ENCODE measurements at places on chromosomes 11 and 22.

GRCh38 chr11:126415128-126415527 lies 59.6 kb downstream of the ST3GAL4 start:
- no peak for DNase-seq

GRCh38 chr11:68325183-68325906 lies 13.0 kb downstream of the LRP5 start:
- DNase-seq, result no peak

- DNase-seq, result no peak
These were observed 81.5 kb upstream of the TP53AIP1 start for GRCh38 chr11:129023968-129024676.

DNA sequence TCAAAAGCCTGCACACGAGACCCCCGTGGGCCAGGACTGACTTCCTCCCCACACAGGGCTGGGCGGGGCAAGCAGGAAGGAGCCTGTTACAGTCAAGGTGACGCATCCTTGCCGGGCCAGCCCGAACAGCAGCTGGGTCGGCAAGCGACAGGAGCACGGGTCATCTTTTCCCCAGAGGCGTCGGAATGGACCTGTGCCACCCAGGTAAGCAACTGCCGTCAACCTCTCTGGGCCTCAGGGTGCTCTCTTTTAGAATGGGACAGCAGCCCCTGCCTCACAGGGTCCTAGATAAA lies at the start of gene CYTH4:
CYTH4 (plus strand) TSS at position 124 of the 293 bp plus-strand sequence; CDS start at position 186, 62 bp downstream.
- peak; percentile 72 for DNase-seq

- peak; percentile 21 for DNase-seq
These were observed 51.8 kb downstream of the C11orf71 start for GRCh38 chr11:114348200-114349191.

DNA sequence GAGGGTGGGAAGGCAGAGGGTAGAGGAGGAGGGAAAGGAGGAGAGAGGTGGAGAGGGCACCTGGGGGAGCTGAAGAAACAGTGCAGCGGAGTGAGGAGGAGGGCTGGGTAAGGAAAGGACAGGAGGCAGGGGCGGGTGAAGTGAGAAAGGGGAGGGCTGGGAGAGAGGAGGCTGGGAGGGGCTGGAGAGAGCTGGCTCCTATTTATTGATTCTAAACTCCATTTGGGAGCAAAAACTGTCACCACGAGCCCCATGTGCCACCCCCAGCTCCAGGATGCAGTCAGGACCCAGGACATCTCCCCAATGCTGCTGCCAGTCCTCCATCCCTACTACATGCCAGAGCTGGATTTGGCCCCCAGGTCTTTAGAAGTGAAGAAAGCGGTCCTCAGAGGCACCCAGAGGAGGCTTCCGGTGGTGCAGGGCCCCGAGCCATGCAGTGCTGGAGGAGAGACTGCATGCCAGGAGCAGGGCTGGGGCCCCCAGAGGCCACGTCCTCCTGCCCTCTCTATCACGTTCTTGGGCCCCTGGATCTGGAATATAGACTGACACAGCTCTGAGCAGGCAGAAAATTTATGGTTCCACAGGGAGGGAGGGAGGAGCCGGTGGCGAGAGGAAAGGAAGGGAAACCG lies 53.7 kb downstream of the SLC22A12 start:
- no peak for DNase-seq

DNA sequence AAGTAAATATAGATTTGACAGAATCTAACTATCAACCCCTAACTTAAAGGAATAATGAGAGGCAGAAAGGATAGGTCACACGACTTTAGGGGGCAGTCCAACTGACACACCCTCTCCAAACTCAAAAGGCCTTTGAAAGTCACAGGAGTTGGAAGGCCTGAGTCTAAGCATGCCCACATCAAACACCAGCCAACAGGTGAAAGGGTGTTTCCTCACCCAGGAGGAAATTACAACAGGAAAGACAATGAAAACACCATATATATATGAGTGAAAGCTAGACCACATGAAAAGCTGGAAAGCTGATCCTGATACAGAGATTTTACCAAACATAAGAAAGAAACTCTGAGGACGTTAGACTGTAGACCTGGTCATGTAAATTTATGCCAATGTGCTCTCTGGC lies 10.5 kb upstream of the DEPDC7 start:
- no peak for DNase-seq

DNA sequence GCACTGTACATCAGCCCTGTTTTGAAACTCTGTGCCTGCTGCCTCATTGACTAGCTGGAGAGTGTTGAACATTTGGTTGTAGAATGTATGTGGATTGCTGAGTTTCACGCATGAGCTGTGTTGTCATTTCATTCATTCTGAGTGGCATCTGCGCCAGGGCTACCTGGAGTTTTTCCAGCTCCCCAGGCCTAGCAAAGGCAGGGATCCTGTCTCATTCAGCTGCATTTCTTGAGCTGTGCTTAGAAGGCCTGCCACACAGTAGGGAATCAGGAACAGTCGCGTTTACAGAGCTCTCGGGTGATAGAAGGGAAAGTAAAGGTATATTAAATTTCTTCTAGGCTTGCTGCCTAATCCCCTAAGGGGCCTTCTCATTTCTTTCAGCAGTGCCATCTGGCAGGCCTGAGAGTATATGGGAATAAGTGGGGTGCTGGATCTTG lies 44.3 kb downstream of the PTPRJ start:
- no peak for DNase-seq

GRCh38 chr11:35139722-35140282 lies 831 bp downstream of the CD44 start:
- no peak for DNase-seq

DNA sequence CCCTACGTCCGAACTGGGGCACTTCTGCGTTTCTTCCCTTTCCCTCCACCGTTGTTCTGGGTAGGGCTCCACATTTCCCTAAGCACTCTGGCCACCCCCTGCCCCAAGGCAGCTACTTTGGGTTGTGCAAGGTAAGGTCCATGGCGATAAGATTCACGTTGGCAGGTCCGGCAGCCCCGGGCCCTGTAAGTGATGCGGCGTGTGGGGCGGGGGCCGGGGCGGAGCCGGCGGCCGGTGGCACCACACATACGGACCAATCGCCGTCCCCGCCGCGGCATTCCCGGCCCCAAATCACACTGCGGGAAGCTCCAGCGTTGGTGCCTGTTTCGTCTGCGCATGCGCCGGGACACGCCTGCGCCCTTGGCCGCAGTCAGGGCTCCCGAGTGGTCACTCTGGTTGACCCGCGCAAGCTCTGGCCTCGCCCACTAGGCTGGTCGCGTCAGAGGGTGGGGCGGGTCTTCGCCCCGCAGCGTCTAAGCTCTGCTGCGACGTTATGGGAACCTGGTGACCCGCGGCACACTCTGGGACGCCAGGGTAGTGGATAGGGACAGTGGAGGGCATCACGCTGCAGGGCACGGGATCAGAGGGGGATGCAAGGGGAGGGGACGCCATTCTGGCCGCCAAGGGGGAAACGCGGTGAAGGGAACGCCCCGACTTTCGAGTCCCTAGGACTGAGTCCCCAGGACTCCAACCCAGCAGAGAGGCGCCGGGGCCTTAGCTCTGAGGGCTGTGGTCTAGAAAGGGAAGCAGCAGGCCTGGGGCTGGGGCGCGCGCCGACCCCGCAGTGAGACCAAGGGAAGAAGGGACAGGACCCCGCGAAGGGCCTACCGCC lies 1.6 kb downstream of the FADS1 start:
- no peak for DNase-seq

GRCh38 chr11:40877256-40877655 lies 582.2 kb downstream of the LRRC4C start:
- DNase-seq, result no peak

DNA sequence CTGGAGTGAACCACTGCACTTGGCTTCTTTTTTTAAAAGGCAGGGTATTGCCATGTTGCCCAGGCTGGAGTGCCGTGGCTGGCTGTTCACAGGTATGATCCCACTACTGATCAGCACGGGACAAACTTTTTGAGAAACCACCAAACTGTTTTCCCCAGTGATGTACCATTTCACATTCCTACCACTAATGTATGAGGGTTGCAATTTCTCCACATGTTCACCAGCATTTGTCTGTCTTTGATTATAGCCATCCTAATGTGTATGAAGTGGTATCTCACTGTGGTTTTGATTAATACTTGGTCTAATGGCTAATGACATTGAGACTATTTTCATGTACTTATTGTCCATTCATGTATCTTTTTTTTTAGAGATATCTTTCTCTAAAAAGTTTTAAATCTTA lies 41.5 kb upstream of the EP300 start:
- DNase-seq, result no peak

GRCh38 chr11:118911880-118912741 lies 13.6 kb downstream of the BCL9L start:
- peak; percentile 67 for DNase-seq

GRCh38 chr11:103970701-103971249 lies 65.7 kb upstream of the DDI1 start:
- DNase-seq, result no peak

GRCh38 chr22:45977003-45977411 lies at the start of gene WNT7B:
Gene WNT7B, minus strand, starts transcription at chr22:45977162. Its CDS starts 408 bp downstream, at chr22:45976754.
- no peak for DNase-seq

- no peak for DNase-seq
These were observed 11.2 kb downstream of the KREMEN1 start for GRCh38 chr22:29083933-29084591.

DNA sequence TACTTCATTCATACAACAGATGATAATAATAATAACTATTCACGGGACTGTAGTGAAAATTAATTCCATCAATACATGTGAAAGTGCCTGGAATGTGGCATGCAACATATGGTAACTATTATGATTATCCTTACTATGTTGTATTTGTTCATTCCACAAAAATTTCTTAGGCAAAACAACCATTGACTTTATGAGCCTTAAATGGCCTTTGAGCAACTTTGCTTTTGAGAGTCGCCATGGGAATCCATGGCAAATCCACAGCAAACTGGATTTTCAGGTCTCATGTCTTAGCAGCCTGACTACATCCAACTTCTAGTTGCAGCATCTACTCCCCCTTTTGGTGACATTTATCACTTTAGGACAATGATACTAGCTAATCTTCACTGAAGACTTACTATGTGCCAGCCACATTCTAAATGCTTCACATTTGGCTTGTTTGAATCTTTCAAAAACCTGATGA lies 56.8 kb downstream of the SLC1A2 start:
- DNase-seq, result no peak

GRCh38 chr11:40149721-40150120 lies 1309.7 kb downstream of the LRRC4C start:
- DNase-seq, result no peak

GRCh38 chr11:45755281-45755859 lies 49.6 kb upstream of the SLC35C1 start:
- DNase-seq, result no peak

DNA sequence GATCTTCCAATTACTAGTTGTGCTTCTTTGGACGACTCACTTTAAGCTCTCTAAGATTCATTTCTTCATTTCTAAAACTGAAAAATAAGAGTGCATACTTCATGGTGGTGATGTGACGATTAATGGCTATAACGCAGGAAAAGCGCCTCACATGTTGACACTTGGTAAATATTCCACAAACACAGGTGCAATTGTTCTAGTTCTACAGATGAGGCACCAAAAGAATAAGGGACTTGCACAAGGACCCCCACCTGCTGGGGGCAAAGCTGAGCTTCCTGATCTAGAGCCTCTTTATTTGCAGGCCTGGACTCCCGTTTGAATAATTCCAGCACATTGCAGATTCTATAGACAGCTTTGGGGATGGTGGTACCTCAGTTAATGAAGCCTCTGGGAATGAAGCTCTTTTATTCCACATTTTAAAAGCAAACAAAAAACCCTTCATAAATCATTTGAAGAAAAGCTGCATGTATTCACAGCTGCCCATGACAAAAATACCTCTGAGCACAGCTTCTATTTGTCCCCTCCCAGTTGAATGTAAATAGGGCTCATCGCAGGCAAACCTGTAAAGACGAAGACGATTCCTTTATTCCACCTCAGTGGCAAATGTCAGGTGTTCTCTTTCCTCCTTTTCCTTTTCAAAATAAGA lies 14.9 kb upstream of the CADM1 start:
- no peak for DNase-seq

GRCh38 chr22:36918586-36919284 lies 5.3 kb downstream of the CSF2RB start:
- DNase-seq, result no peak

GRCh38 chr11:113504071-113504470 lies 28.9 kb upstream of the DRD2 start:
- no peak for DNase-seq

DNA sequence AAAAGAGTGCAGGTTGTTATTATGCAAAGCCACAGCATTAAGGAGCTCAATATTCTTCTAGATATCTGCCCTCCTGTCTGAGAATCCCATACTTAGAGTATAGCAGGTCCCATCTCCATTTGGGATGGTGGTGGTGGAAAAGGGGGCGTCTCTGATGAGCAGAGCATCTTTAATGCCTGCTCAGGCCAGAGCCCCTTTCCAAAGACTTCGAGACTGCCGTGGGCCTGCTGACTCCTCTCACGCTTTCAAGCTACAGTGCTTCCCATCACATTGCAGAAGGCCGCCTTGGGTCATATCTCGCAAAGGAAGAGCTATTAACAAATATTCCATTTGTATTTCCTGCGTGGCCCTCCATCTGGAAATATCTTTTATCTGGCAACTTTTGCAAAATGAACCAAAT lies 10.9 kb downstream of the LMO2 start:
- no peak for DNase-seq

DNA sequence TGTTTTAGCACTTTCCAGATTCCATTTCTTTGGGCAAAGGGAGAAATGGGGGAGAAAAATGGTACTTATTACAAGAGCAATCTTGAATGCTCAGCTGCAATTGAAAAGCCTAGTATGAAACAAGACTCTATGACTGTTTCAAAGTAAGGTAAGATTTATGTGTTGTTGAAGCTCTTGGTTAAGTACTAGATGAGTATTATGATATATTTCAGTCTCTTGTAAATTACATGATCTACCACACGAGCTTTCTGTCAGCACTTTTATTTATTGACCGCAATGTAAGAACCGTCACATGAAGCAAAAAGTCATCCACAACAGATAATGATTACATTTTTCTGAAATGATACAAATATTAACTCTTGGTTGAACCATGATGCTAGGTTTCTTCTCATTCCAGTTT lies 906.7 kb upstream of the CHORDC1 start:
- no peak for DNase-seq

GRCh38 chr22:35835998-35836691 lies 118.5 kb downstream of the APOL5 start:
- DNase-seq, result no peak

- no peak for DNase-seq
These were observed 27.9 kb downstream of the ARRB1 start for GRCh38 chr11:75323609-75324008.

- DNase-seq, result no peak
These were observed 15.6 kb downstream of the OVCH2 start for GRCh38 chr11:7690648-7691047.

DNA sequence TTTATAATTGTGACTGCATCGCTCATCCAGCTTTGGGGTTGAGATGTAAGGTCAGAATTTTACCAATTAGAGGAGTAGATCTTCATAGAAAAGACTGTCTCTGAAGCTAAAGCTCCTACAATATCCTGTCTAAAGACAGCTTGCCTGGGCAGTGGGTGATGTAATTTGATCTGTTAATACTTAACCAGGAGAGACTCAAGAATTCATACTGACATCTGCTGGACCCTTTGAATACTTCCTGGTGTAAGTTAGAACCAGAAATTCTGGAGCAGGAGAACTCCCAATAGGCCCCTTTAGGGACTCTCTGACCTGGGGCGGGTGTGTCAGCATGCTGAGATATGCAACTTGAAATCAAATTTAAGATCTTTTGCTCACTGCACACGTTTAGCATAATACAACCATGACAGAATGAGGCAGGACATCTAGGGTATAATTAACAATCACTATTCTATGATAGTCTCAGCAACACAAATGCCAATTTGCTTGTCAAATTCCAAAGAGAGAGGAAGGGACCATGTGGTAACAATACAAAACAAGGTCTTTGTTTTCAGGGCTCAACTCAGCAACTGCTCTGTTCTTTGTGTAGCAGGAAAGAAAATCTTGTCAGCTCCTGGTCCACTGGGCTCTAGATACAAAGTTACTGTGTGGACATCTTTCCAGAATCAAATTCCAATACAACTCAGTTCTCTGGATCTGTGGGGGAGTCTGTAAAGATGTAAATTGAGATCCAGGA lies 143.9 kb downstream of the INSC start:
- no peak for DNase-seq
